T-helper 22 cell (primary cell): ENCODE measurements at places on chromosomes 12 and 14.
A peak's percentile ranks its signal among the peaks of the same experiment; 100 is the strongest.

- DNase-seq: no peak
Measured at GRCh38 chr12:39459027-39459434, 16.1 kb upstream of the KIF21A start.

DNA sequence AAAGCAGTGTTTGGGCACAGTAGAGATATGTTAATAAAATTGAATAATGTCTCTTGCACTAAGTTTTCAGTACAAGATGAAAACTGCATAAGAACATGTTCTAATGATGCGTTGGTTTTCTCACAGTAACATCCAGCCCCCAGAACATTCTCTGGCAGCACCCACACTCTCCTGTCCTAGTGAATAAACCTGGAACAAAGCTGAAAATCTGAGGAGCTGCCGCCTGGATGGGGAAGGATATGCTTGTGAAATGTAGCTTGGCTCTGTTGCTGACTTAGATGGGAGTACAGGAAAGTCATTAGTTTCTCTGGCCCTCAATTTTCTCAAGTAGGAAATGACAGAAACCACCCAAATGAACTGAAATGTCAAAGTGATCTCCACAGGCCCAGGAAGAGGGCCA lies 323.8 kb downstream of the APAF1 start:
- DNase-seq: no peak

GRCh38 chr12:65740873-65741600 lies 83.2 kb upstream of the HMGA2 start:
- DNase-seq: no peak

DNA sequence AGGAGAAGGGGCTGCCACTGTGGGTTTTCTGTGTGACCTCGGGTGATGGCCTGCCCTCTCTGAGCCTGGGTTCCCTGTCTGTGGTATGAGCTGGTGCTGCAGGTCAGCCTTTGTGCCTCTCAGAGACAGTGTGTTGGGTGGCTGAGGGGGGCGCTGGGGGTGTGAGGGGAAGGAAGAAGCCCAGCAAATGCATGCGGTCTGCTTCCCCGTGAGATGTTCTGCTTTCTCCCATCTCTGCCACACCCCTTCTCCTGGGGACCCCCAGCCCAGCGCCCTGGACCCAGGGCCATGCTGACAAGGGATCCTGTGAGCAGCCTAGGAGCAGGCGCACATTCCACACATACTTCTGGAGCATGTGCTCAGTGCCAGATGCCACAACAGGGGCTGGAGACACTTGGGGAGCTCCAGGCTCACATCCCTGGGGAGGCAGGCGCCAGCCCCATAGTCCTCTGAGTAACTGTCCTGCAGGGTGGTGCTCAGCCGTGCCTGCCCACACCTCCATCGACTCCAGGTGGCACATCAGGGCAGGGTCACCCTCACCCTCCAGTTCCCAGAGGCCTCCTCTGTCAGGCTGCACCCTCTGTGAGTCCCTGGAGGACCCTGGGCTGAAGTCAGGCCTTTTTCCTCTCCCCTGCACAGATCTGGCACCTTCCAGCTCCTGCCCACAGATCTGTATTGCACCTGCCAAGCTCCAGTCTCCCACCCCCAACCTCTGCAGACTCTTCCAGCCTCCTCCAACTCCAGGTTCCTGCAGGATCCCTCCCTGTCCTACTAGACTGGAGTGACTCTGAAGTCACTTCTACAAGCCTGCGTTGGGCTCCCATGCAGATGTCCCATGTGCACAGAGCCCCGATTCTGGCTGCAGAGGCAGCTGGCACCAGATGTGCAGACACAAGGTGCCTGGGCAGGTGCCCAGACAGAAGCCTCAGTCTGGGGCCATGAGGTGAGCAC lies 205.6 kb downstream of the KIF26A start:
- no peak for DNase-seq

- DNase-seq: no peak
Measured at GRCh38 chr14:75896341-75896740, 85.5 kb downstream of the TGFB3 start.

DNA sequence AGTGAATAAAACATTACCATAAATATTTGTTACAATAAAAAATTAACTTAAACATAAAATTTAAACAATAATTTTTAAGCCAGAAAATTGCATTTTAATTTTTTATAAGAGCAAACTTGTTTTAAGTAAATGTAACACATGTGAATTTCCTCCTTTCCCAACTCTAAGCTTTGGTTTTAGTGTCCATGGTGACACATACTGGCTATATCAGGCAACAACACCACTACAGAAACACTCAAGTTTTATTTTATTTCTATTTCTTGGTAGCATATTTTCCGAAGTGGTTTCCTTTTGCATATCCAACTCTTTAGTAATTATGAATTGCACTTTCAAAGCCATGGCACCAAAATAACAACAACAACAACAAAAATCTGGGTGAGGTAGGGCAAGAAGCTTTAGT lies 2.2 kb downstream of the NELL2 start:
- DNase-seq: no peak

DNA sequence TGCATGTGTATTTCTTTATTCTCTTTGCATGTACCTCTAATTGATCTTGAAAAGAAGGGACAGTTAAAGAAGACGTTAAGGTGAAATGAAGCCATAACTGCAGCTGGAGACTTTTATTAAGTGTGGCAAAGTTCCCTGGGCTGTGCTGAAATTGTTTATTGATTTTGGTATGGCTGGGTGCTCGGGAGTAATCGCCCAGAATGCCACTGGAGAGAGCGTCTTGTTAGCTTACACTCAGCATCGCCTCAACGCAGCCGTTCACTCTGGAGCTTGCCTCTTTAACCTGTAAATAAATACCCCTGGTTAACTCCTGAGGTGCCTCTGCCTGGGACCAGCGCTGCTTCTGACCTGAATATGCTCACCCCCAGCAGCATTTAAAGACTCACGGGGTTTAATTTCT lies 98.6 kb downstream of the GPATCH2L start:
- no peak for DNase-seq

GRCh38 chr14:94458558-94459205 lies 6.1 kb upstream of the SERPINA11 start:
- DNase-seq: no peak

DNA sequence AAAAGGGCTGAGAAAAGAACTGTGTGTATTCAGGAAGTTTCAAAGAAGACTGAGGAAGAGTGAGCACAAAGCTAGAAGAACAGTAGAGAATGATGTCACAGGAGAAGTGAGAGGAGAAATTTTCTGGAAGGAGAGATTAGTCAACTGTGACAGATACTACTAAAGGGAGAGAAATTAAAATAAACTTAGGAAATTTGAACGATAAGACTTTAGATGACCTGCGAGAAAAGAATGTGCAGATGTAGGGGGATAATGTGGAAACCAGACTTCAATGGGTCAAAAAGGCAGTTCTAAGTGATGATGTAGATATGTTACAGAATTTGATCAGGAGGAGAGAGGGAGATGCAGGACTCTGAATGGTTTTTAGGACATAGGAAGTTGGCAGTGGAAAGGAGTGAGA lies 287.4 kb downstream of the SYT1 start:
- DNase-seq: no peak

- DNase-seq: no peak
Measured at GRCh38 chr14:23707415-23707814, 71.3 kb downstream of the DHRS2 start.

DNA sequence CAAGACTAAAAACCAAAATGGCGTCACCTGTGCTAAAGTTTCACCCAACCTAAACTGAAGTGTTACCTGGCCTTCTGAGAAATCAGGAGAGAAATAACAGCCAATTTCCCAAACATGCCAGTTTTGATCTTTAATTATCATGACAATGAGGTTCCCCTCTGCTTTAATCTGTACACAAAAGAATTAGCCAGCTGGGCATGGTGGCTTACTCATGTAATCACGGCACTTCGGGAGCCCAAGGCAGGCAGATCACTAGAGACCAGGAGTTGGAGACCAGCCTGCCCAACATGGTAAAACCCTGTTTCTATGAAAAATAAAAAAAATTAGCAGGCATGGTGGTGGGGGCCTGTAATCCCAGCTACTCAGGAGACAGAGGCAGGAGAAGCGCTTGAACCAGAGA lies 4.9 kb downstream of the HEATR4 start:
- DNase-seq: no peak

DNA sequence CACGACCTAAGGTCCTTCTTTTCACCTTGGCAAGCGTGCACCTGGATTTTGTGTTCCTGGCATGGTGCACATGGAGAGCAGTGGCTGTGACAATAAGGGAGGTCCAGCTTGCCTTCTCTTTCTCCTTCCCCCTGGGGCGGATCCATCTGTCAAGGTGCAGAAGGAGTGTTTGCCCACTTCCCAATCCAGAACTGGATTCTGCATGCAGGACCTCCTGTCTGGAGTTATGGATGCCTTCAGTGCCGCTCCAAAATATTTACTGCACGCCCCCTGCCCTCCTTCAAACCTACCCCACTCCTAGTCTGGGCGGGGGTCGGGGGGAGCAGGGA lies 192.7 kb downstream of the DPF3 start:
- DNase-seq: no peak

DNA sequence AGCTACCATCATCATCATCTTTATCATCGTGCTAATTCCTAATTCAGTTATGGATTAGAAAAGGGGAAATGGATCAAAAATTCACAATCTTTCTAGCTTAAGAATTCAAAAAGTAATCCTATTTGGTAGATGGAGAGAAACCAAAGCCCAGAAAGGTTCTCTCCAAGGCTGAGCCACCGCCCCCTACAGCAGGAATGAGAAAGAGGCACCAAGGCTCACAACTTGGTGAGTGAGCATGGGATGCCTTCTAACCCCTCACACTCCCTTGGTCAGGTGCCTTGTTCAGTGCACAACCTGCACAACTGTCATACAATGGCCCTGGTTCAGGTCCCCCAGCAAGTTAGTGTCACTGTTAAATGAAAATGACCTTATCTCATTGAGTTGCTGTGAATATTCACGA lies 171.5 kb downstream of the ANO2 start:
- no peak for DNase-seq

DNA sequence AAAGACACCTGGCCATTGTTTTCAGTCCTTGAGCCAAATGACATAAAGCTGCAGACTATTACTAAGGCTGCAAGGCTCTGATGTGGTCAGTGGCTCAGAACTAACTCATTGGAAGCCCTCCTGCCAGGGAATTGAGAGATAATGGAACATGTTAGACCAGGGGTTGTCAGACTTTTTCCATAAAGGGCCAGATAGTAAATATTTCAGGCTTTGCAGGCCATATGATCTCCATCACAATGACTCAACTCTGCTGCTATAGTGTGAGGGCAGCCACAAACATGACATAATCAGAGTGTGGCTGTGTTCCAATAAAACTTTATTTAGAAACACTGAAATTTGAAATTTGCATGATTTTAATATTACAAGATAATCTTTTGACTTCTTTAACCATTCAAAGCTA lies 140.3 kb downstream of the TMEM30B start:
- DNase-seq: no peak

DNA sequence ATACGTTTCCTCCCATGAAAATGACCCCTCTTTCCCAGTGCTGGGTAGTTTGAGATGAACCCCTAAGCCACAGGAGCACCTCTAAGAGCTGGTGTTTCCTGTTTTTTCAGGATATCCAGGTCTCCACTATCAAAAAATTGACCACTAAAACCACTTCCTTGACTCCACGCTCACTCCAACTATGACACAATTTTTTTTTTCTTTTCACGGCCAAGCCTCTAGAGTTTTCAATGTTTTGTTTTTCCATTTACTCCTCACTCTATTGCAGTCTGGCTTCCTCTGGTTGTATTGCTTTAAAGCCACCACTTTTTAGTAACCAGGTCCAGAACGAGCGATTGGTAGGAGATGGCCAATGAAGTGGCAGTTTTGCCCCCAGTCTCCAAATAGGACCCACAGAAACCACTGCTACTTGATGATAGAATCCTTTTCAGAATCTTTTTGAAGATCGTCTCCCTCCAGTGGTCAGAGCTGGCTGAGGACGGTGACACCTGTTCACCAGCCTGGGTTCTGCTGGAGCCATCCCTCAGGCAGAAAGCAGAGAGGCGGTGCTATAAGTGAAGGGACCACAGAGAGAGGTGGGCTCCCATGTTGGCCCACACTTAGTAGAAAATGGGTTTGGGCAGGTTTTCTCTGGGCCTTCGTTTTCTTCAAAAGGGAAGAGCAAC lies 454.4 kb downstream of the VRK1 start:
- DNase-seq: no peak

- no peak for DNase-seq
Measured at GRCh38 chr14:94464290-94464689, 11.7 kb upstream of the SERPINA11 start.

DNA sequence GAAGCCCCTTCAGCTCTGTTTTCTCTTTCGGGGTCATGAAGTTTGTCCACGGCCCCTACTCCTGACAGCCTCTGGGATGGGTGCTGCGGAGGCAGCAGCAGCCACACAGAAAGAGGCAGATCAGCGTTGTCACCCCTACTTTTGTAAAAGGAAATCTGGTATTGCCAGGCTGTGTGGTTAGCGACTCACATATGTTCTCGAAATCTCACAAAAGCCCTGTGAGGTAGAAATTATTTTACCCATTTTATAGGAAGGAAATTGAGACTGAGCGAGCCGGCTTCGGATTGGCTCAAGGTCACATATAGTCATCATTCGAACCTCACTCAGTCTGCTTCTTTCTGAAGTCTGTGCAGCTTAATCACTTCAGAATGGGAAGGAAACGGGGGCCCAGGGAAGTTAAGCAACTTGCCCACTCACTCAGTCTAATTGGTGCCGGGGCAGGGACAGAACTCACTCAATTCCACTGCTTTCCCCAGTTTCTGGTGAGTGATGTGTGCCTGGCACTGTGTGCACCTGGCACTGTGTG lies 1.1 kb upstream of the CKAP4 start:
- DNase-seq: peak; percentile 25

DNA sequence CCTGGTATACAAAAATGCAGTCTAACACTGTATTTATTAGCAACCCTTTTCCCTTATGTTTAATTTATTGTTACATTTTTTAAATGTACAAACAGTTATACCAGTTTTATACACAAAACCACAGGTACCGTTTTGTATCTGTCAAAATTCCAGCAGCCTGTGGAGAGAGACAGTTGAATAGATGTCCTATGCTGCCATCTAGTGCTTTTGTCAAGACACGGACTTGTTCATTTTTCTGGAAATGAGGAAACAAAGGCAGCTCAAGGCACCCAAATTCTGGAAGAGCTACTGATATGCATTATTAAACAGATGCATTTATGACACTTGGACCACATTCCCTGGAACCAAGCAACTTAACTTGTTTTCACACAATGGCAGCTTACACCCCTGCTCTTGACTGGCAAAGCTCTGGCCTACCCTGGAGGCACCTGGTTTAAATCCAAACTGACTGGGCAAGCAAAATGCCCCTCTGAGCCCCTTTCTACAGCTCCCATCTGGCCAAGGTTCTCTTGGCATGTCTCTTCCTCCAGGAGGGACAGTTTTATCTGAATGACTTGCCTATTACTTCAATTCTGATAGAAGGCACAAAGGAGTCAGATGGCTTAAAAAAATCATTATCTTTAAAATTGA lies 286.9 kb upstream of the PRKD1 start:
- DNase-seq: no peak

- no peak for DNase-seq
Measured at GRCh38 chr14:53399057-53399456, 245.9 kb upstream of the DDHD1 start.

- DNase-seq: no peak
Measured at GRCh38 chr12:105765053-105766014, 373.4 kb downstream of the NUAK1 start.

- no peak for DNase-seq
Measured at GRCh38 chr12:650983-651382, 12.3 kb downstream of the NINJ2 start.

- DNase-seq: no peak
Measured at GRCh38 chr14:23077962-23078361, 17.0 kb downstream of the ACIN1 start.
